ENCODE measurements at places on chromosomes 6 and 20. TPM values are rescaled to one million over a fixed set of nuclear protein-coding genes. Genes with fewer than 3 reads are reported as not detected.

SYNJ2 gene
- total RNA-seq: 20.7 TPM

DNA sequence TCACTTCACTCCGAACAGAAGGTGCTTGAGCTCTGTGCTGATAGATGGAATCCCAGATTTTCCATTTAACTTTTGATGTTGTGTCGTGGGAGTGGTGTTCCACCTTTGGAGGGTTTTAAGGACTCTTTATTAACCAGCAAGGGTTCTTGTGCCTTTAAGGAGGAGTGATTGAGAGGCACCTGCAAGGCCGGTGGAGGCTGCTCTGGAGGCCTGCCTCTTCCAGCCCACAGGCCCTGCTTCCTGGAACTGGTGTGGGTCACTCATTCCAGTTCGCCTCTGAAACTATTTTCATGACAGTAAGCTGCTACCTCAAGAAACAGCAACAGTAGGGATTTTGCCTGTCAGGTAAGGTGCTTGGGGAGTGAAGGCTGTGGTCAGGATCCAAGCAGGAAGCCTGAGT lies 58.8 kb upstream of the APCDD1L start:
- no peak for DNase-seq

- DNase-seq: no peak
Measured at GRCh38 chr20:63238514-63239125, 2.9 kb downstream of the BIRC7 start.

DSP gene
- total RNA-seq: 0.02 TPM

GRCh38 chr6:82277686-82278085 lies 30.1 kb upstream of the IBTK start:
- no peak for DNase-seq

DNA sequence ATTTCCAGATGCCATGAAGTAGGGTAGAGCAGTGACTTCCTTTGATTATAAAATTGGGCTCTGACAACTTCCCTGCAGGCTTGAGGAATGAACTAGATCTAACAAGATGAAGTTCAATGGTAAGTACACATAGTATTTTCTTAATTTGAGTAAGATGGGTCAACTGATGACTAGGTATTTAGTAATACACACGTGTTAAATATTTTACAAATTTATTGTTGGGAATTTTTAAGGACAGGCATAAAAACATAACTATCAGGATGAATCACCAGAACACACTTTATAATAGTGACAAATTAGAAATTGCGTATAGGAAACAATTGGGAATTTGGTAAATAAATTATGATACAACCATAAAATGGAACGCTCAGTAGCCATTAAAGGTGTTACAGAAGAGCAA lies 762.4 kb upstream of the SLC35B3 start:
- DNase-seq: no peak

- DNase-seq: peak; percentile 81
Measured at GRCh38 chr20:64101731-64102621, 5.4 kb downstream of the NPBWR2 start.

DNA sequence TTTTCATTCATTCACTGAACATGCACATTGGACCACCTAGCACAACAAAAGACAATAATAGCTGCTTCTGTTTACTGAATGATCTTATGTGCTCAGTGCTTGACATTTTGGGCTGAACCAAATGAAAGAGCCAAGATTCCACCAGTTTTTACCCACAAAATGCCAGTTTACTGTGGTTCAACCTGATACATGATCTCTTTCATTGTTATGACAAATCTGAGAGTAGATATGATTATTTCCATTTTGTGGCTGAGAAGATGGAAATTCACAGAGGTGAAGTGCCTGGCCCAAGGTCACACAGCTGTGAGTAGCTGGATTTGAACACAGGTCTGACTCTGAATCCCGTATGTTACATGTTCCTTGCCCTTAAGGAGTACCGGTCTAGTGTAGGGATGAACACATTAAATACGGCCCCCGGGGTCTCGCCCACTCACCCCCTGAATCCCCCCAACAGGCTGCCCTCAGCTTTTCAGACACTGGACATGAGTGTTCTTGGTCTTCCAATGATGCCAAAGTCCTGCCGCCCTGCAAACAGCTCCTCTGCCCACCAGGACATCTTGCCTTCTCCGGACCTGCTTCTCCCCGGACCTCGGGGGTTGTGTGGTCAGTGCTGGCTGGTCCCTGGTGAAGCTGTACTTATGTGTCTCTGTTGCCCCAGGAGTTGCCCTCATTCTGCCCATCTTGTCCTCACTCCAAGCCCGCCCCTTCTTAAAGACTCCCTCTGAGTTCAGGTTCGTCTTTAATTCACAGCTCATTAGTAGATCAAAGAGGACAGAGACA lies 58.6 kb upstream of the SLC32A1 start:
- no peak for DNase-seq
